SIG-M5 (cell line): ENCODE measurements at places on chromosomes 16 and 17.

GRCh38 chr17:45722161-45722560, 62.0 kb upstream of the CRHR1 start:
- no peak for DNase-seq

- no peak for DNase-seq
Measured at GRCh38 chr17:15892731-15893657, 51.9 kb upstream of the ADORA2B start.

DNA sequence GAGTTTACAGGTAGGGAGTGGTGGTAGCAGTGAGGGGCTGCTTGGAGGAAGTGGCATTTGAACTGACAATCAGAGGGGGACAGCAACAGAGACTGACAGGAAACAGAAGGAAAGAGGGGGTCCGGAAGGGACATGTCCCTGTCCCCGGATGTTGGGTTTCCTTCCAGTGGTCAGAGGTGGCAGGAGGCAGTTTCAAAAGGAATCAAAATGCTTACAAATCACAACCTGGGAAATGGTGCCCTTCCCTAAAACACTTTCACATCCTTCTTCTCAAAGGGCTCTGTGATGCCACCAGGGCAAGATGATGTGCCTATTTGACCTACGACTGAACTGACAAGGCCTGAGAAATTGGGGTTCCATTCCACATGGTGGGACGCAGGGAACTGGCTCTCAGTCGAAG, 19.7 kb downstream of the ADGRG1 start:
- no peak for DNase-seq

DNA sequence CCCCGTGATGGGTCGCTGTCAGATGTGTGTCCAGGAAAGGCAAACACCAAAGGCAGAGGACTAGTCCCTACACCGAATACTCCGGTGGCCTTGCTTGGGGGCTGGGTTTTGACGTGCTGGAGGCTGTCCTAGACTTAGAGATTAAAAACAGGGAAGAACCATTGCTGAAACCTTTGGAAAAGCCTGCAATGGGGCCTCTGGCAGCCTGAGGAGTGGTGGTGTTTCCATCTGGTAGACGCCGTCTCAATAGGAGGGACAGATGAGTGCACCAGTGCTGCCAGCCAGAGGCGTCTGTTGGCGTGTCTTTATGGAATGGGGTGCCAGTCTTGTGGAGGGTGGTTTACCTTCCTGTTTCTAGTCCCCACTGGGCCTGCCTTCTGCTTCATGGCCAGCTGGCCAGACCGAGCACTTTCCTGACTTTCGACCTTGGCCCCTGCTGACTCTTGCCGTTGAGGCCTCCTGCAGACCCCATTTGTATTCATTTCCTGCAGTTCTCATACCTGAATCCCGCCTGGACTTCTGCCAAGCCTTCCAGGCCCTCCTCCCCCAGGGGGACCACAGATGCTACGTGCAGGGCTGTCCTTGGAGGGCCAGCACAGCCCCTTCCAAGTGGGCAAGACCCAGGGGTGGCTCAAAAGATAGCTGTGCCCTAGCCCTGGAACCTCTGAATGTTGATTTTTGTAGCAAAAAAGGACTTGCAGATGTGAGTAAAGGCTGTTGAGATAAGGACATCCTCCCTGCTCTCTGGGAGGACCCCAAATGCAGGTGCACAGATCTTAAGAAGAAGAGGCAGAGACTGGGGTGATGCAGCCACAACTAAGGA, 1.9 kb upstream of the DNASE1 start:
- no peak for DNase-seq

GRCh38 chr16:82370282-82370681, 200.3 kb upstream of the MPHOSPH6 start:
- DNase-seq, result no peak

DNA sequence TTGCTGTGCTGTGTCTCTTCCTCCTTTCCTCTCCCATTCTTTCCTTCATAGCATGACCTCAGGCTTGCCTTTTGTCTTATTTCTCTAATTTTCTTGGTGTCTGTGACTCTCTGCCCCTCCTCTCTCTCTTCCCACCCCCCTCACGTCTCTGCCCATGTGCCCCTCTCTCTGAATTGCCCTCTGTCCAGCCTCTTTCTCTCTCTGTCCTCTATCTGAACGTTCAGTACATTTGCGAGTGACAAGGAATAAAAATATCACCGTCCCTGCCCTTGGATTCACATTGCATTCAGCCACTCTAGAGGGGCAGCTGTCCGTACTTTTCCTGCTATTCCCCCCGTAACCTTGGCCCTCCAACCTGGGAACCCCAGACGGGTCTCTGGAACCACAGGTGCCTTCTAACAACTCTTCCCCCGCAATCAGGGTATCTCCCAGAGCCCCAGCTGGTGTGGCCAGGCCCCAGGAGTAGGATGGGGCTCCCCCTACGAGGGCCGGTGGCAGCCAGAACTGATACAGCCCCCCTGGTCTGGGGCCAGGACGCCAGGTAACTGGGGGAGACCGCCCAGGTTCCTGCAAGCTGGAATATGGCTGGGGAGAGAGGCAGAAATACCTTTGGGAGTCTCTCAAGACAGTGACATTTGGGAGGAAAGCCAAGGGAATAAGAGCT, 1.8 kb downstream of the KIF1C start:
- no peak for DNase-seq

GRCh38 chr17:80781211-80781610, 210.4 kb upstream of the CHMP6 start:
- DNase-seq, result no peak

DNA sequence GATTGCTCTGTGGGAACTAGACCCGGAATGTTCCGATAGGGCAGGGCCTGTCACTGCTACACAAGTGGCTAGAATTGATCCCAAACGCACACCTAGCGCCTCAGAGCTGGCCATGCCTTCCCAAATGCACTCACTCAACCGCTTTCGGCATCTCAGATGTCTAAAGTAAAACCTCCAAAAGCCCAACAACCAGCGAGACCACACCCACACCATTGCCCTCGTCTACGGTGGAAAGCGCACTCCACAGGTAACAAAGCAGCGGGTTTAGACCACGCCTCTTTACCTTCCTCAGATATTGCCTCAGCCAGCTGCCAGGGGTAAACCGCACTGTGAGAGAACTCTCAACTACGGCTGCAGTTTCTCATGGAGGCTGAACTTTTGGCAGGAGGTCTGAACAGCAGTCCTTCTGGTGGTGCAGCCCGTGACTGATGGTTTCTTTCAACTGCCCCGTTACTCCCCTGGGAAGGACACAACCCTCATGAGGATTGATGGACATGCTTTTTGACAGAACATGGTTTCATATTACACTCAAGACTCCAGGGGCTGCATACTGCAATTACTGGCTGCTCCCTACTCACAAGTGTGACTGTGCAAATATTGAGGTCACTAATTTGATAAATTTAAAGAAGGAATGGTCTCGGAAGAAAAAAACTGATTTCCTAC, 34.5 kb downstream of the USP7 start:
- DNase-seq, result no peak

DNA sequence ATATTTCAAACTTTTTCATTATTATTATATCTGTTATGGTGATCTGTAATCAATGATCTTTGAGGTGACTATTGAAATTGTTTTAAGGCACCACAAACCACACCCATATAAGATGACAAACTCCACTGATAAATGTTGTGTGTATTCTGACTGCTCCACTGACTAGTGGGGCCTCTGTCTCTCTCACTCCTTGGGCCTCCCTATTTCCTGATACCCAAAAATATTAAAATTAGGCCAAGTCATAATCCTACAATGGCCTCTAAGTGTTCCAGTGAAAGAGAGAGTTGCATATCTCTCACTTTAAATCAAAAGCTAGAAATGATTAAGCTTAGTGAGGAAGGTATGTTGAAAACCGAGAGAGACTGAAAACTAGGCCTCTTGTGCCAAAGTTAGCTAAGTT, 23.4 kb downstream of the CYLD start:
- DNase-seq, result no peak
